ENCODE measurements at places on chromosomes 5 and 9.

DNA sequence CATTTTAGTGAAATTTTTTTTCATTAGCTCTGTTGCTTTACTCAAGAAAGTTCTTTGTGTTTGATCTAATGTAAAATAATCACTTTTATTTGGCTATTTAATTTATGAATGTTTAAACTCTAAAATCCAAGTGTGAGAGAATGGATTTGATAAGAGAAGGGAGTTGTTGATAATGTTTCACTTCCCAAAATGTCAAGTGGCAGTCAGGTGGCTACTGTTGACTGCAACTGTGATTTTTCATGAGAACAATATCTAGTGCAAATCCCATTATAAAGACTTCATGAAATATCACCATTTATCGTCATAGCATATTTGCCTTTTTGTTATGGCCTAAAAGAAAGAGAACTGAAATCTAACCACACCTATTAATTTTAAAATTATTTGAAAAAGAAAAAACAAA lies 118.3 kb upstream of the SNX2 start:
- DNase-seq, result no peak

DNA sequence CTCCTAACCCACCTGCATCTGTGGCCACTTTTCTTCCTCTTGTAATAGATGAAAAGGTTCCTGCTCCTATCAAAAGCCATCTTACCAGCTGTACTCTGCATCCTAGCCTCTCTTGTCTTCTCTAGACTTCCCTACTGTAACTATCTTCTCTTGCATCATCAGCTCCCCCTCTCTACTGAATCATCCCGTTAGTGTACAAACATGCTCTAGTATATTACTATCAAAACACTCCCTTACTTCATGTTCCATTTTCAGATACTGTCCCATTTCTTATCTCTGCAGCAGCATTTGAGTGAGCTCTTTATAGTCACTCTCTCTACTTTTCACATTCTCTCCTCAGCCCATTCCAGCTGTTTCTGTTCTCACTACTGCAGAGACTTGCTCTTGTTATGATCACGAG lies 2.8 kb downstream of the SRA1 start:
- no peak for DNase-seq

DNA sequence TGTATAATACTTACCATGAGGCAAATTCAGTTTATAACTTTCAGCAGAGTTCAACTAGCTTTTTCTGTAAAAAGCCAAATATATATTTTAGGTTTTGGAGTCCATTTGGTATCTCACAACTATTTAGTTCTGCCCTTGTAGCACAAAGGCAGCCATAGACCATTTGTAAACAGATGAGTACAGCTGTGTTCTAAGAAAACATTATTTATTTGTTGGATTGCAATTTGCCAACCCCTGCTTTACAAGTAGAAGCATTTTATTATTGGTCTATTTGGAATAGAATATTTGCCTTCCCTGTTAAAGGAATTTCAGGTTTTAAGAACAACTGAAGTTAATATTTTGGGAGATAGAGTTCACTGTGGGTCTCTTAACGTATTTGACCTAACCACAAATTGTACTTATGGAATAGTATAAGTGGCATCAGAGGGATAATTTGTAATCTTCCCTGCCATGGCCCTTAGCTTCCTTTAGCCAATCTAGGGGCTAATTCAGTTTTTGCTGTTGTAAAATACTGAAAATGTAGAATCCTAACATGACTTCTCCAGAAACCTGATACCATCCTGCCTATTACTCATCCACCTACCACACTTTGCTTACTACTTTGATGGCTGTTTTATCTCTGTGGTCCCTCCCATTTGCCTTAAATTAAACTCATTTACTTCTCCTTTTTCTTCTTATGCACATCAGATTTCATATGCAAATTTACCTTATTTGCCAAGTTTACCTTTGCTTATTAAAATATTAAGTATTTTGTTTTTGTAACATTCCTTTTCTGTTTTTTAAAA lies 109.2 kb downstream of the DMXL1 start:
- DNase-seq, result no peak

DNA sequence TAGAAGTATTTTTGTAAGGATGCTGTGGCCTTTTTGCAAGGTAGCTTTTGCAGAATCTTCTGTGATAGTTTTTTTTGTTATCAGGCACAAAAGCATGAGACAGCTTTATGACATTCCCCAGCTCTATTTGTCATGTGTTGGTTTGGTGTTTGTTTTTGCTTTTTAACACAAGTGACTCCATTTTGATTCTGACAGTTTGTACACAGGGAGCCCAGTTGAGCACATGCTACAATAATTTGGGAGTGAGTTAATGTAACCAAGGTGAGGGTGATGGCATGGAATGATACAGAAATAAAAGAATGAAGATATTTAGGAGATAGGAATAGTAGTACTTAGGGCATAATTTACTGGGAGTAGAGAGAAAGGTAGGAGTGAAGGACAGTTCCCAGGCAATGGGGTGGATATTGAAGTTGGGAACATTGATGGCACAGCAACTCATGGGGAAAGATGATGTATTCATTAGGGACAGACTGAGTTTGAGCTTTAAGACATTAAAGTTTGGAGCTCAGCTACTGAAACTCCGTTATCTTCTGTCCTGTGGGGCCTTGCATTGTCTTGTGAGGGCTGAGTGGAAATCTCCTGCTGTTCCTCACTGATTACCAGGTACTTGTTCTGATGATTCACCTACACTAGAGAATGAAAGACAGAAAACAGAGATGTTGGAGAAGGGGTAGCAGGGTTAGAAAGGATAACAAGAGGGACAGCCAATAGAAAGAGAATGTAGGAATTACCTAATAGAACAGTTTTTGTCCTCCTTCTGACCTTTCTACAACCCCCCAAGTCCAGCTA lies 88.3 kb upstream of the CCDC112 start:
- DNase-seq, result no peak

DNA sequence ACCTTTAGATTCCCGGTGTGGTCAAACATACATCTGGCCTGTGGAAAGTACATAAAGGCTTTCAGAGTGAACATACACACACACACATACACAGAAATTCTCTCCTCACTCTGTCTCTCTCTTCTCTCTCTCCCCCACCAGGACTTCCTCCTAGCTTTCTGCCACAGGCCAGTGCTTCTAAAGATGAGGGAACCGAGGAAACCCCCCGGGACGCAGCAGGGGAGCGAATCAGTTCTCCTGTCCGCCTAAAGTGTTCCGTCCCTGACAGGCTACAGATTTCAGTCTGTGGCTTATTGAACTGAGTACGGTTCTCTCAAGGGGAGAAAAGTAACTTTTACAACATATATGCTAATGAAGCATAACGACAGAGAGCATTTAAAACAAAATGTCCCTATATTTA lies 75.8 kb downstream of the MED27 start:
- DNase-seq, result no peak

GRCh38 chr9:4180907-4181605 lies 118.8 kb downstream of the GLIS3 start:
- DNase-seq, result peak; percentile 30
